ENCODE measurements at places on chromosomes 16 and 17. TPM values are rescaled to one million over a fixed set of nuclear protein-coding genes. Genes with fewer than 3 reads are reported as not detected.

CES5A gene
- not detected for total RNA-seq

GRCh38 chr17:66450008-66450851, 147.8 kb downstream of the PRKCA start:
- DNase-seq, result no peak

TNRC6A gene
- total RNA-seq, result 94.6 TPM

DNA sequence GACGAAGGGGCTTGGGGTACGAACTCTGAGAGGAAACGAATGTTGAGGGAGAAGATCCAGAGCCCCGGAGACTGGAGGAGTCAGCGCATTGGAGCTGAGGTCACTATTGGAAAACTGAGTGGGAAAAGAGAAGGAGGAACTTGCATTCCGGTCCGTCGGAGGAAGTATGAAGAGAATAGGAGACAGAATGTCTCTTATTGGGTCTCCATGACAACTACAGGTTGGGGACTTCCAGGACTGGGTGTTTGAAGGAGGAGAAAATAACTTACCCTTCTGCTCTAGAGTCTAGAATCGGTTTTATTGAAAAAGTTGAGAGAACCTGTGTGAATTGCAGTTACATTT, 537 bp downstream of the GOSR1 start:
- DNase-seq, result no peak

GNAO1 gene
- 0.80 TPM for total RNA-seq

MRM3 gene
- total RNA-seq, result 26.6 TPM

- no peak for DNase-seq
Observed at GRCh38 chr16:56068816-56069215, 122.5 kb upstream of the GNAO1 start.

SLC16A13 gene
- total RNA-seq, result 21.5 TPM

- peak; percentile 46 for DNase-seq
Observed at GRCh38 chr17:19513897-19514488, 19.7 kb upstream of the SLC47A1 start.

PCYT2 gene
- total RNA-seq, result 35.2 TPM

- DNase-seq, result no peak
Observed at GRCh38 chr16:52677501-52677900, 130.6 kb upstream of the TOX3 start.

- DNase-seq, result no peak
Observed at GRCh38 chr16:69775563-69775962, 13.4 kb downstream of the WWP2 start.

GRCh38 chr17:27430383-27430840, 25.8 kb upstream of the KSR1 start:
- DNase-seq, result no peak

SEZ6L2 gene
- not detected for total RNA-seq

DNA sequence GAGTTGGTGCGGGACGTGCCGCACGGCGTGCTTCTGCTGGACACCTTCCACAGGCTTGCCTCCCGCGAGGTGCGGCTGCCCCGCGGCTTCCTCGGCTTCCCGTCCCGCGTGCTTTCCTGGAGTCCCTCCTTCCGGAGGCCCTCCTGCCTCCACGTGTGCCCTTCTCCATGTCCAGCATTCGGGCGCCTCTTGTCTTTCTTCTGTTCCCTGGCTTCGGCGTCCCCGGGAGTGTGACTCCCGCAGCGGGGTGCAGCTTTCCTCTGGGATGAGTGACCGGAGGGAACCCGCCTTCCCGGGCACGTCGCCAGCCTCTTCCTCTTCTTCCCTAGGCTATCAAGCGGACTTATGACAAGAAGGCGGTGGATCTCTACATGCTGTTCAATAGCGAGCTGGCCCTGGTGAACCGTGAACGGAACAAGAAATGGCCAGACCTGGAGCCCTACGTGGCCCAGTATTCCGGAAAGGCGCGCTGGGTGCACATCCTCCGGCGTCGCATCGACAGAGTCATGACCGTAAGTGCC, 23.0 kb downstream of the DNAH2 start:
- no peak for DNase-seq

- peak; percentile 54 for DNase-seq
Observed at GRCh38 chr17:28726226-28726626, at the start of gene TLCD1. TLCD1 (minus strand) TSS chr17:28726233; CDS start chr17:28726097, 136 bp downstream.

- DNase-seq, result no peak
Observed at GRCh38 chr17:73731733-73732132, 87.5 kb upstream of the SDK2 start.

SDK2 gene
- 8.4 TPM for total RNA-seq

- no peak for DNase-seq
Observed at GRCh38 chr16:53571763-53572162, 68.8 kb upstream of the AKTIP start.

DNA sequence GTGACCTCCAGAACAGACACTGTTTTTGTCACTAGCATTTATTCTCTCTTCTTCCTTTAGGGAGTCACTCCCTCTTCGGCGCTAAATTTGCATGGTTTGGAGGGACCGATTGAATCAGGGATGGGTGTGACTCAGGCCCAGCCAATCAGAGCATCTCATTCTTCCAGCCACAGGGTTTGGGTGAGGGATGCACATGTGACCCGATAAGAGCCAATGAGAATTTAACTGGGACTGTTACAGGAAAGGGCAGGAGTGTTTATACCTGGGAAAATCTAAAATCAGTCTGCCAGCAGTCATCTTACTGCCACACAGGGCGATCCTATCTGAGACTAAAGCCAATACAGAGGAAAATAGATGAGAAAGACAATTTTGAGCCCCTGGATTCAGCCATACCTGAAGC, 351.2 kb upstream of the ERCC4 start:
- DNase-seq, result no peak

KRT27 gene
- total RNA-seq, result not detected

DNA sequence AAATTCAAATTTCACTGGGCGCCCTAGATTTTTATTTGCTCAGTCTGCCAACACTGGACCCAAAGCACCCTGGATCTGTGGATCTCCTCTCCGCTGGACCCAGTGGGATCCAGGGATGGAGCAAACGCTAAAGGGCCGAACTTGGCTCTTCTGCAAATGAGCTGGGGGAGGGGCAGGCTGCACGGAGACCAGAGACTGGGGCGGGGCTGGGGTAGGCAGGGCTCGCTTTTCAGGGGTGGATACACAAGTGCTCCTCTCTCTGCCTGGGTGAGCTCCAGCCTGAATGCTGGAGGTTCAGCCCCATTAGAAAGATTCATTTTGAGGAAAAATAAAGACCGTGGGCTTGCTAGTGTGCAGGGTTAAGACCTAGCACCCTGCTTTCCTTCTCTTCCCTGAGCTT, 8.9 kb downstream of the CBX4 start:
- no peak for DNase-seq

DNA sequence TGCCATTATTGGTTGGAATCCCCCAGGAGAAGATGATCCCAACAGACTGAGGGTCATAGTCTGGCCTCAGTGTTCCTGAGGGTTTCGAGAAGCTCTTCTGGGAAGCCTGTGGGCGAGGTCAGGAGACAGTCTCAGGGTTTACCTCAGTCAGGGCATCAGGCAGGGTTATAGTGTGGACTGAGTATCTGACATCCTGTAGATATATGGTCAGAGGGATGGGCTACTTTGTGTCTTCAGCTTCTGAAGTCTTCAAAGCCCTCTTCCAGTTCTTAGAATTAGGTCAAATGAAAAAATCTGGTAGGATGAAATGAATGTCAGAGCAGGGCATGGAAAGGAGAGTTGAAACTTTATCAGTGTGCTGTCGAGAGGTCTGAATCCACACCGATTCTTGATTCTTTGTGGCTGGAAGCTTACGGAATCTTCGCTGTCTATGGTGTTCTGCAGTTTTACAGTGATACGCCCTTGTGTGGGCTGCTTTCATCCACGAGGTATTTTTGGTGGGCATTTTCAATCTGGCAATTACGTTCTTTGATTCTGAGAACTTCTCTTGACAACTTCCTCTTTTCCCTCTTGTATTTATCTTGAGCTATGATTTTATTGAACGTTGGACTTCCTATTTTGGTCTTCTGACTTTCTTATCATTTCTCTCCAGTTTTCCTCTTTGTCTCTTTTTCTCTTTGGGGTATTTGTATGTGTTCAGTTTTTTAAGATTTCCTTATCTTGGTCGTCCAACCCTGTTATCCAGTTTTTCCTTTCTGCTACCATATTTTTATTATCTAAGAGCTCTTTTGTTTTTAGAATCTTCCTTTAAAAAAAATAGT, 30.4 kb downstream of the BPTF start:
- no peak for DNase-seq

All from naive thymus-derived CD4-positive, alpha-beta T cell (primary cell).